ENCODE measurements at places on chromosomes 16 and 17.
A peak's percentile ranks its signal among the peaks of the same experiment; 100 is the strongest.

DNA sequence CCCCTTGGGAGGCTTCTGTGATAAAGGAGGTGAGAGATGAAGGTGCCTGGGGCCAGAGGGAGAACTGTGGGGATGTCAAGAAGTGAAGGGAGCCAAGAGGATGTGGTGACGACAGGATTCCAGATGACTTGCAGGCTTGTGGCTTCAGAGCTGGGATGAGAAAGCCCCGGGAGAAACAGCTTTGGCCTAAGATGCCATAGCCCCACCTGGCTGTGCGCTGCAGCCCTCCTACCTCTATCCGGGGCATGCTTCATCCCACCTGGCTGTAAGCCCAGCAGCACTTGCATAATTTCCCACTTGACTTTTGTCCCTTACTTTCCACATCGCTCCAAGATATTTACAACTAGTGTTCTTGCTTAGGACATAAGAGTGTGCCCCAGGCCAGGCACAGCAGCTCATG lies 29.3 kb downstream of the GINS3 start:
- no peak for DNase-seq
- H3K27ac ChIP-seq: no peak overlapping the region
- no peaks in the 10 kb centered on the region for H3K27me3 ChIP-seq
- H3K36me3 ChIP-seq: no peaks in the 10 kb centered on the region

GRCh38 chr17:37283414-37283961 lies 92.3 kb upstream of the C17orf78 start:
- no peaks in the 10 kb centered on the region for H3K4me1 ChIP-seq
- H3K36me3 ChIP-seq: no peaks in the 10 kb centered on the region
- H3K27ac ChIP-seq: no peak overlapping the region
- H3K4me3 ChIP-seq: no peak overlapping the region
- H3K27me3 ChIP-seq: no peaks in the 10 kb centered on the region

- no peaks in the 10 kb centered on the region for H3K27me3 ChIP-seq
- no peak for DNase-seq
- H3K36me3 ChIP-seq: no peaks in the 10 kb centered on the region
- no peak overlapping the region for H3K27ac ChIP-seq
Observed at GRCh38 chr17:17435323-17435722, 41.5 kb upstream of the MED9 start.

- peaks cover 37% of the 10 kb centered on the region for H3K4me1 ChIP-seq
- DNase-seq: no peak
- no peak overlapping the region for H3K4me3 ChIP-seq
- H3K27ac ChIP-seq: no peak overlapping the region
Observed at GRCh38 chr17:74201250-74201649, 2.2 kb upstream of the RPL38 start.

DNA sequence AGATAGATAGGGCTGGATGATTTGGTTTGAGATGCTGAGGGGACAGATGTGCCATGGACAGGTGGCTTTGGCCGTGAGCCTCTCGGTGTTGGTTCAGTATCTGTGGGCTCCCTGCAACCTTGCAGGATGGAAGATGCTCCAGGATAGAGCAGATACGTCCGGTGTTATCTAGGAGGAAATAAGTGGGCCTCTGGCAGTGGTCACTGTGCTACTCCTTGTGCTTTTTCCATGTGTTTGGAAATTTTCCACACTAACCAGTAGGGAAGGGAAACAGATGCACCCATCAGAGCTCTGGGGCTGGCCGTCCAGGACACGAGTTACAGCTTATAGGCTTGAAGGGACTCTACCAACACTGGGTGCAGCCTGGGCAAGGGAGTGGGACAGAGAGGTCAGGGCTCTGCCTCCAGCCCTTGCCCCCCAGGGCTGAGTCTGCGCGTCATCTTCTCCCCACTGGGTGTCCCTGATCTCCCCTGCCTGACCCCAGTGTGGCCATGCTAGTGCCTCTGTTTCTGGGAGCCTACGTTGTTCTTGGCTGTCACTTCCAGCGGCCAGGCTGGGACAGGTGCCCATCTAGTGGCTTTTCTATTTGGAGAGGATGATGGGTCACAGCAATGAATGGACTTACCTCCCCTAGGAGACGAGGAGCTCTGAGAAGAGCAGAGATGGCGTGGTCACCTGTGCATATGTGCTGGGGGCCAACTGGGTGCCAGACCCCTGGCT lies 166.9 kb downstream of the SEC14L1 start:
- no peak overlapping the region for H3K4me3 ChIP-seq
- H3K27me3 ChIP-seq: no peaks in the 10 kb centered on the region
- DNase-seq: no peak
- H3K4me1 ChIP-seq: peaks cover 61% of the 10 kb centered on the region

DNA sequence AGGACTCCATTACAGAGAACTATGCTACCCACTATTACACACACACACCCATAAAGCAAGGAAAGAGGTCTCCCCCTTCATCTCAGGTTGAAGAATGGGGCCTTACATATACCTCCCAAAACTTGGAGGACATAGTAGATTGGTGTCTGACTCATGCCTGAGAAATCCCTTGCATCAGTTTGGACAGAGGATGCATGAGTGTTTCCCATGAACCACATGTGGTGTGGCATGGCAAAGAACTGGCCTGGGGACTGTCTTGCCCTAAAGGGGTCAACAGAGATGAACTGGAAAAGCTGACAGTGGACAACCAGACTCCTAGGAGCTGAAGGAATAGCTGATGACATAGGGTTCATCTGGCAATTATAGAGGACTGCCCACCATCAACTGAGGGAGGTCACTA lies 54.0 kb downstream of the DYNLRB2 start:
- H3K27me3 ChIP-seq: no peaks in the 10 kb centered on the region
- no peak overlapping the region for H3K27ac ChIP-seq
- H3K36me3 ChIP-seq: no peaks in the 10 kb centered on the region

GRCh38 chr16:66207883-66208265 lies 158.6 kb upstream of the CDH5 start:
- H3K27ac ChIP-seq: no peak overlapping the region
- no peaks in the 10 kb centered on the region for H3K4me1 ChIP-seq
- no peaks in the 10 kb centered on the region for H3K36me3 ChIP-seq
- peak; percentile 27 for DNase-seq
- H3K27me3 ChIP-seq: no peaks in the 10 kb centered on the region

GRCh38 chr16:67387479-67388079 lies 5.7 kb downstream of the TPPP3 start:
- no peaks in the 10 kb centered on the region for H3K27me3 ChIP-seq
- no peak overlapping the region for H3K27ac ChIP-seq
- H3K36me3 ChIP-seq: no peaks in the 10 kb centered on the region

- no peaks in the 10 kb centered on the region for H3K27me3 ChIP-seq
- no peaks in the 10 kb centered on the region for H3K36me3 ChIP-seq
- no peak for DNase-seq
- peaks cover 21% of the 10 kb centered on the region for H3K4me1 ChIP-seq
- peak overlapping the region; percentile 83 for H3K27ac ChIP-seq
Observed at GRCh38 chr16:67227567-67227921, 614 bp downstream of the TMEM208 start.
